ENCODE measurements at places on chromosomes 6 and 20.

GRCh38 chr6:27575594-27576361 lies 102.9 kb upstream of the ZNF184 start:
- DNase-seq = no peak

GRCh38 chr6:158799051-158799792 lies 19.9 kb downstream of the EZR start:
- no peak for DNase-seq

DNA sequence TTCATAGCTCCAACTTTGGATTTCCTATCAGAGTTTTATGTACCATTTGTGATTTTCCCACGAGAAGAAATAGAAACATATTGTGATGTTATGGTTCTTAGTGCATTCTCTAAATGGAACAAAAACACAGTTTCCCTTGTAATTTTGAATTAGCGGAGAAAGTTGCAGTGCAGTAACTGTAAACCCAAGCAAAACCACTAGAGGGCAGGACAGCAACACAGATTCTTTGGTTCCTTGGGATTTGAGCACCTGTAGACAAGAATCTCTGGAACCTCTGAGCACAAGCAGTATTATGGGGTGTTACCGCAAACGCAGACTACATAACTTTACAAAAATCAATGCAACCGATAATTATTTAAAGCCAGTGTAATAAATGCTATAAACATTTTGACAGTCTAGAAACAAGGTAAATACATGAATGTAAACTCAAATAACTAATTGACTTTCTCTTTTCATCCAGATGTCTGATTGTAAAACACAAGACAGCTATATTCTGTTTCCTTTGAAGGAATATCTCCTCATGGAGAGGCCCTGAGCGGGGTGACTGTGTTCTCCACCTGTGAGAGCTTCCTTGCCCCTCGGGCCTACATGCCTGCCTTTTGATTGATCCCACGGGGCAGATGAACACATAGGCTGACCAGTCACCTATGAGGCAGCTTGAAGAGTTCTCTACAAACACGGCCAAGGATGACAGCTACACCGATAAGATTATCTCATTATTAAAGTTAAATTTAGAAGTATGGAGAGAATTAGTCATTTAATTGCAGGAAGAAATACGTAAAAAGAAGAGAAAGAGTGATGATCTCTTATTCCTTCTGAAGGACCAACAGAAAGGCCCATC lies 67.5 kb upstream of the COL21A1 start:
- no peak for DNase-seq

DNA sequence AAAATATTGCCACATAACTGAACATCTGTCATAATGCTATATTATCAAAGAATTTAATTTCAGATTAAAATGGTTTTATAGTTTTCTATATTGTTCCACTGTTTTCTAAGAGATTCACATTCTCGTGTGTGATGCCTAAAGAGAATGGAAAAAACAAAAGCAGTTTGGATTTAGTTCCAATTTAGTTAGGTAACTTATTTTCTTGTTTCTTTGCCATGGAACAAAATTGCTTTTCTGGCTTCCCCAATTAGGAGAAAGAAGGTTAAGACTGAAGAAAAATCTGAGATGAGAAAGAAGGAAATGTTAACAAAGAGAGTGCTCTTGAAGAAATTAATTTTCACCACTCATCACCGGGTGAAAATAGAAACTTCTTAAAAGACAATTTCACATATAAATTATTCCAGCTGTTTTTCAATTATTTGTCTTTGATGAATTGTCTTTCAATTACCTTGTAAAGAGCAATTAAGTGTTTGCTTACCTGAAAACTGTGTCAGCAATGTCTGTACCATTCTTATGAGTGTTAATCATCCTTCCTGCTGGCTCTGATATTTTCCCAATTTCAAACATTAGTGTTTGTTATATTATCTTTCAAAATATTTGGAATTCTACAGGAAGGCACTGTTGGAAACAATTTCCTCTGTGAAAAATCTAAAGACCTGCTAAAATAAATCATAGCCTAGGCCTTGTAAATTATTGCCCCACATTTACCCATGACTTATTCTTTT lies 19.5 kb downstream of the PHACTR2 start:
- no peak for DNase-seq

GRCh38 chr6:105783333-105783935 lies 302.7 kb upstream of the PRDM1 start:
- no peak for DNase-seq

GRCh38 chr20:21548390-21549035 lies 34.6 kb upstream of the NKX2-2 start:
- no peak for DNase-seq

- no peak for DNase-seq
Observed at GRCh38 chr6:42933205-42933604, 3.9 kb downstream of the CNPY3 start.

DNA sequence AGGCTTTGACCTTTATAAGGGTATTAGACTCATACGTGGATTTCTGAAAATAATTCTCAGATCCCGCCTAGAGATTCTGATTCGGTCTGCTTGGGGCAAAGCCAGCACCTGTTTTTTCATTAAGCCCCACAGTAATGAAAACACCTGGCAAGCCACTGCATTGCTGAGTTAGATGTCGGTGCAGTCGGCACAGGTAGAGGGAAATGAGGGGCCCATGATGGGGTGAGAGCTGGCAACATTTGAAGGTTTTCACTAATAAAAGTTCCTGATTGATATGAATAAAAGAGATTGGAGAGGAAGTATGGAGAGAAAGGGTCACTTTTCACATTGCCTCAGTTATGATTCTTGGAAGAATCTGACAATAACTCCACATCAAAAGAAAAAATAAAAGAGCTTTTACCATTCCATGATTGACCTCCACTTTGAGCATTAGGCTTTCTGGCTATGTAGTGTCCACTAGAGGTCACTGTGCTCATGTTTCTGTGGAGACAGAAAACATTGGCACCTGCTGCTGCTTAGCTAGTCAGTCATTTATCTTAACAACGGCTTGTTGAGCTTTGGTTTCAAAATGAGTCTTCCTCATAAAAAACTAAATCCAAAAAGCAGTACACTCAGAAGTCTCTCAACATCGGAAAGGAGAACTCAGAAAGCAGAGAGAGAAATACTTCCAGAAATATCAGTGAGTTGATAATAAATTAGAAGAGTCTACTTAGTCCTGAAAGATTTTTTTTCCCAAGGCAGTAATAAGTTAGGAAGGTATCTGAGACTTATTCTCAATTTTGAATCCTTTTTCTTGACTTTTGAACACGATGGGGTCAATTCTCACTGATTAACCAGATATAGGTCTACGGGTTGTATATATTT lies 53.3 kb upstream of the KLHL31 start:
- DNase-seq = peak; percentile 40

- DNase-seq = no peak
Observed at GRCh38 chr20:63651942-63652191, 1.4 kb downstream of the STMN3 start.

- DNase-seq = no peak
Observed at GRCh38 chr20:38110525-38111178, 54.4 kb downstream of the TGM2 start.

GRCh38 chr6:94362061-94362864 lies 942.9 kb upstream of the EPHA7 start:
- DNase-seq = no peak

GRCh38 chr6:111566873-111567517 lies 38.7 kb downstream of the TRAF3IP2 start:
- DNase-seq = no peak

DNA sequence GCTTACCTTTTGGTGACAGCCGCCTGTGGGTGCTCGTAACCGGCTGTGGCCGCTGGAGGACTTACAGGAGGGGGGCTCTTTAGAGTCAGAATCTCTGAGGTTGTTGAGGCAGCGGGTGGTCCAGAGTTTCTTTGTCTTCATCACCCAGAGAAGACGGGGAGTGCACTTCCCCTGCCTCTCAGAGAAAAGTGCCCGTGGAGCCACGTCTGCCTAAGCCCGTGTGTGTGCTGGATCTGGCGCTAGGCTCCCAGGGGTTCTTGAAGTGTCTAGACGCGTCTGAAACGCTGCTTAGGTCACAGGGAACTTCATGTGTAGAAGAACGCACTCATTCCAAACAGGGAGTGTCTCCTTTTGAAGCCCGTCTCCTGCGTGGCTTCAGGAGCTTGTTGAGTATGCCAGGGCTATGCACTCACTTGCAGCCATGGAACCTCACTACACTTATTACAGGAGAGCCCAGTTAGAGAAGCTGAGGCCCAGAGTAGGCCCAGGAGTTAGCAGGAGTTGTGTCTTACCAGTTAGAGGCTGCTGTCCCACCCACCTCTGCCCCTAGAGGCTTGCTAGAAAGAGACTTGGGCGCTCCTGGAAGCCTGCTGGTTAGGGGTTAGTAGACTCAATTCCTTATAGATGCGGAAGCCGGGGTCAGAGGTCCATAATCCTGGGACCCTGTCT lies 1.3 kb downstream of the LSM14B start:
- DNase-seq = no peak

DNA sequence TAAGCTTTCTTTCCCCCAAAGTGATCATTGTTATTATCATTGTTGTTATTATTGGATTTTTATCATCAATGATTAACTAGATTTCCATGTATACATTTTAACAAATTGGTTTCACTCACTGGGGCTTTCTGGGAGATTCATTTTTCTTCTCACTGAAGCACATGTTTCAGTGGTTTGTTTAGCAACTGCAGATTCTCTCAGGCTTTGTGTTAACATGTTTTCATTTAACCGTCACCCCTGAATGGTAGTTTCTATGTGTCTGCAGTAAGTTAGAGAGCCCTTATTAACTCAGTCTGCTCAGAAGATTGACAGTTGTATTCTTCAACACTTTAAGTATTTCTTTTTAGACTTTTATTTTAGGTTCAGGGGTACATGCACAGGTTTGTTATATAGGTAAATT lies 12.4 kb downstream of the ZKSCAN4 start:
- DNase-seq = no peak

DNA sequence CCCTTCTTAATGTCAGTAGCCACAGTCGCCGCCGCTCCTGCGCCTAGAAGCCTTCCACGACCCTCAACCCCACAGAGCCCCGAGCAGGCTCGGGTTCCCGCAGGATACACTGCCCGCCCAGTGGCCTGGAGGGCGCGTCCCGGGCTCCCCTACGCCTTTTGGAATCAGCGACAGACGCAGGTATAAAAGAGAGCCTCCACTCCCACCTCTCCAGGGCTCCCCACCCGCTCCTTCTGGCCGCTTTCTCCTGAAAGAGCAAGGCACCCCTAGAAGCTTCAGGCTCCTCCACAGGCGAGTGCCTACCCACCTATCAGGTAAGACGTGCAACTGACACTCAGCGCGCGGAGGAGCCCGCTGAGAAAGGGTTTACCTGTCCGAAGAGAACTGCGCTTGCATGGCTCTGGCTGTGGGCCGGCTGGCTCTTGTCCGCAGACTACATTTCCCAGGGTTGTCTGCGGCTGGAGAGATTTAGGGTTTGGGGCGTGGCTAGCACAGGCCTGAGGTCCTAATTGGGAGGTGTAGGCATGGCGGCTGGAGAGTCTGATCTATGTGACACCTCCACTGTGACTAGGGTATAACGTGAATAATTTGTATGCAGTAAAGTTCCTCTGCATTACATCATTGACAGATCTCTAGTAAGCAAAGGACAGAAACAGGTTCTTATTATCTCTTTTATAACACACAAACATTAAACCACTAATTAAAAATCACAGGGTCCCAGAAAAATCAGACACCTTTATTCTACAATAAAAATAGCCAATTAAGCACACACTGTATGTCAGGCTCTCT lies 13.5 kb upstream of the ZNF391 start:
- peak; percentile 24 for DNase-seq

GRCh38 chr20:44651684-44652423 lies at the start of gene ADA:
TSS of gene ADA (minus strand) at chr20:44651699. CDS start at chr20:44651607, 92 bp downstream.
- DNase-seq = peak; percentile 64

DNA sequence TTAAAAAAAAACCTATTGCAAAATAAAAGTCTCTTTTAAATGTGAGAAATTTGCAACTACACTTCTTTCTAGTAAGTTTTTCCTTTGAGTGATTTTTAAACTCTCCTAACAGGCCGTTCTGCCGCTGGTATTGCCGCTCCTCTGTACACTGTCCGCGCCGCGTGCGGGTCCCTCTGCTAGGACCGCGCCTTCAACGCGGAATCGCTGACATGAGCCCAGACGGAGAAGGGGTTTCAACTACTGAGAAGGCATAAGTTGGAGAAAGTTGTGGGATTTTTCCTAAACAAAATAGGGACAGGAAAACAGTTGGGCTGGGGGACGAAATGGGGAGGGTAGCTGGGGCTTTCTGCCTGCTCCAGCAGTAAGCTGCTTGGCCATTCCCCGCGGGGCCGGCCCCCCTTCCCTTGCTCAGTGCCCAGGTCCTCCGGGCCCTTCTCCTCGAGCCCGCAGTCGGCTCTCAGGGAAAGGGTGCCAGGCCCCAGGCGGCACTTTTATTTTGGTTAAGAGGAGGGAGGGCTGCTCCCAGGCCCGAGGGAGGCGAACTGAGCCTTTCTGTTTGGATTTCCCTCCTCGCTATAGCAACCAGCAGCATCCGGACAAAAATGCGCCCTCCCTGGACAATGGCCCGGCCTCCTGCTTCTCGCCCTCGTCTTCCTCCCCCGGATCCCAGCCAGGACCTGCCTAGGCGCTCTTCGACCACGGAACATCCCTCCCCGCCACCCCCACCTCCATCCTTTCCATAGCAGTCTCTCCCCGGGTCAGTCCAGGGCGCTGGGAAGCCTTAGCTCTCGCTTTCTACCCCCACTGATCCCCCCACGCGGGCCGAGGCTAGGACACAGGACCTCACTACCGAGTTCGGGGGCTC lies 6.8 kb upstream of the POU3F2 start:
- DNase-seq = peak; percentile 44

- DNase-seq = no peak
Observed at GRCh38 chr6:111818539-111819226, 54.6 kb downstream of the FYN start.

- no peak for DNase-seq
Observed at GRCh38 chr6:166936079-166936787, 20.1 kb downstream of the RNASET2 start.

DNA sequence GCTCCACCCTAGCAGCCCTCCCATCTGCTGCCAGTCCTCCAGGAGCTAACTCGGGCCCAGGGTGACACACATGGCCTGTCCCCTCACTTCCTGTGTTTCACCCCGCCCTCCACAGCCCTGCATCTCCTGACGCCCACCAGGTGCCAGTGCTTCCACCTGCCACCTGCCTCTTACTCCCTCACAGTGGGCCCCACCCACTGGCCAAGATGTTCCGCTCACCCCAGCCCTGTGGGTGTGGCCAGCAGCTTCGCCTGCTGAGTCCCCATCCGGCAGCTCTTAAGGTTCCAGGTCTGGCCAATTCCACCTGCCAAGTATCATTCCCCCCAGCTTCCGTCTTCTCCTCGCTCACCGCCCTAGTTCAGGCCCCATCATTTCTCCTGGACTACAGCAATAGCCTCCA lies 184.1 kb downstream of the MBOAT1 start:
- no peak for DNase-seq

GRCh38 chr6:30800871-30801270 lies 56.5 kb upstream of the IER3 start:
- DNase-seq = peak; percentile 31
